ENCODE measurements at places on chromosomes 3 and 15.

- no peak for DNase-seq
Observed at GRCh38 chr15:88623061-88623460, 1.9 kb downstream of the AEN start.

GRCh38 chr3:16050641-16051467, 123.6 kb upstream of the GALNT15 start:
- no peak for DNase-seq

DNA sequence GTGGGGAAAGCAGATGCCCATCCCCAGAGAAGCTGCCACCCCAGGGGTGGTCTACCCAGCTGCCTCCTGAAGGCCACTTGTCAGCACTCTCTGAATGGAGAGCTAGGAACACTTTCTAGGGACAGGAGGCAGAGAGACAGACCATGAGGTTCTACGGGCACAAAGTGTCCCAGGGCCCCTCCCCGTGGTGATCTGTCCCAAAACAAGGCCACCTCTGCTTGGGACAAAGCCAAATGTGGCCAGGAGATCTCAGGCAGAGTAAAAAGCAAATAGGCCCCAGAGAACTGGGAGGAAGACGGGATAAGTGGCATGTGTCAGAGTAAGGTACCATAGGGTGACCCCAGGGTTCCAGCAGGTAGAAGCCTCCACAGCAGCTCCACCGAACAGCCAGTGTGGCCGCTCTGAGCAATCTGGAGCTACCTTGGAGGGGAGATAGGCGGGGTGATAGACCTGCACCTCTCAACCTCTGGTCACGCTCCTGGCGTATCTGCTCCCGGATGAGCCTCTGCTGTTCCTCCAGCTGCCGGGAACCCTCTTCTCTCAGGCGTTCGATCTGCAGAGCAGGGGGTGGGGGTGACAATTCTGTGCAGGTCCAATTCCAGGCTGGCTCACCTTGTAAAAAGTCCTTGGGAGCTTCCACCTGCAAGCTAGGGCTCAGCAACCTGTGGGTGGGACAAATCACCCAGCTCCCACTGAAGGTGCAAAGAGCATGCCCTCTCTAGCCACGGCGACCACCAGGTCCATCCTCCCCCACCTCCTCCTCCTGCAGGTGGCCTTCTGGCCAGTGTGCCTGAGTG, 6.2 kb downstream of the C15orf62 start:
- DNase-seq, result no peak

DNA sequence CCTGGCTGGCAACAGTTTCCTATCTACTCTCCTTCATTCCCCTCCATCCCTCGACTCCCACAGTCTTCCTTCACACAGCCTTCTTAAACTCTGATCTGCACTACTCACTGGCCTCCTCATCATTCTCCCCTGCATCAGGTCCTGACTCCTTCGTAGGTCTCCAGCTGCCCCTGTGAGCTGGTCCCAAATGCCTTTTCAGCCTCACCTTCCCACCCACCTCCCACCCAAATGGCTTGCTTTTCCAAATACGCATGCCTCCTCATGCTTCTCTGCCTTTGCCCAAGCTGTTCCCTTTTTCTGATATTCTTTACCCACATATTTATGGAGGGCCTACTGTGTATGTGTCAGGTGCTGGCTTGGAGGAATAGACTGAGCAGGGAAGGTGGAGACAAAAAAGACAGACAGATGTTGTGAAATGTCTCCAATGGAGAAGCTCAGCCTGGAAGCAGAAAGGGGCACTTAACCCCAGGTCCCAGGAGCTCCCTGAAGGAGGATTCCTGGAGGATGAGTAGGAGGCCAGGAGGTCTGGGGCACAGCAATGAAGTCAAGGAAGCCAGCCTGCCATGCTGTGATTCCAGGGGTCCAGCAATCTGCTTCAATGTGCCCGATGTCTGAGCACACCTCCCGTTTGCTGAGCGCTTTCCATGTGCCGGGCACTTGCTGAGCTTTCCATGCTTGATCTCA, 252.2 kb downstream of the SHQ1 start:
- DNase-seq, result no peak

DNA sequence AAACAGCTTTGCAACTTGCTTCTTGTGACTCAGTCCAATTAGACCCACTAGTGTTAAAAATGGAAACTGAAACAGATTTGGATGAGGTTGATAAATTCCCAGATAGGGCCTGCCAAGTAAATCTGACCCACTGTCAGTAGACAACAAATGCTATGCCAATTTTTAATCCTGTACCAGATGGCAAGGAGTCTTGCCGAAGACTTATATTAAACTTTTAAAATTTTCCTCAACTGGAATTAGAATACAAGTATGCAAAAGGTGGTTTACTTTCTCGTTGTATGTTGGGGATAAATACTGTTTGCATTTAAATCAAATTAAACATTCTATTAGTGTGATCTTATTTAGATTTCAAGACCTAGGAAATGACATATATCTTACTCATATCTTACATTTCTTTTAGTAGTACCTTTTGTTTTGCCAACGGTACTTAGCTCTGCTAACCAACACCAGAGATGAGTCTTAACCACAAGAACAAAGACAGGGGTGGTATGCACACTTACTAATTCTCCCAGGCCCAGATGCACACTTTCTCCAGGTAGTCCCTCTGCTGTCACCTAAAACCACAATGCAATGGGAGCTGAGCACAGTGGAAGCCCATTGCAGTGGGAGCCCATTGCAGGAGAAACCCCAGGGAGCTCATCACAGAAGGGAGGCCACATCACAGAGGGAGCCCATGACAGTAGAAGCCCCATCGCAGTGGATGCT, 77.8 kb downstream of the WWTR1 start:
- DNase-seq, result no peak

GRCh38 chr3:60307562-60308199, 943.6 kb downstream of the FHIT start:
- peak; percentile 77 for DNase-seq

- no peak for DNase-seq
Observed at GRCh38 chr3:154728285-154728684, 298.3 kb upstream of the GPR149 start.

DNA sequence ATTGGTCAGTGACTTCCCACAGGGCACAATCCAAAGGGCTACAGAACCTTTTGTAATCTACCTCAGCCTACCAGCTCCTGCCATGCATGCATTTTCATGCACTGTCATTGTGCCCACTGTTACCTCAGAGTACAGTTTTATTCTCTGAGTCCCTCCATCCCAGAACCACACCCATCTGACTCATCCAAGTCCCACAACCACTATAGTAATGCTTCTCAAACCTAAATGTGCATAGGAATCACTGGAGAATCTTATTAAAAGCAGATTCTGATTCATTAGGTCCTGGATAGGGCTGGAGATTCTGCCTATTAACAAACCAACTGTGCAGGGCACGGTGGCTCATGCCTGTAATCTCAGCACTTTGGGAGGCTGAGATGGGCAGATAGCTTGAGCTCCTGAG, 3.7 kb upstream of the B3GALNT1 start:
- DNase-seq, result no peak

GRCh38 chr15:36643551-36643950, 64.1 kb downstream of the CDIN1 start:
- DNase-seq, result peak; percentile 29

- no peak for DNase-seq
Observed at GRCh38 chr3:185021256-185021655, 131.6 kb downstream of the C3orf70 start.

DNA sequence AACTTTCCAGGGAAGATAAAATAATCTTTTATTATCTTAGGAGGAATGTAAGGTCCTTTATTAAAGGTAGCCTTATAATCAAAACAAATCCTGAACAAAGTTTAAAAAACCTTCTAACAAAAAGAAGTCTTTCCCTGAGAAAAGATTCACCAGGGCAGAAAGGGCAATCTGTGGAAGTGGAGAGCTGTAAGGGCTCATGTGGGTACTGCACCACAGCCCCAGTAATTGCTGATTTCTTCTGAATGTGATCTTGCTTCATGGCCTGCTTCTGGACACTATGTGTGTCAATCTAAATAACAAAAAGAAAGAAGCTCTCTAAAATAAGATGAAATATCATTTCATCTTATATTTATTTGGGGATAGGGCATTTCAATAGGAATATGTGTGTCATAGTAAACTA, 1501.6 kb downstream of the OTOL1 start:
- DNase-seq, result no peak

DNA sequence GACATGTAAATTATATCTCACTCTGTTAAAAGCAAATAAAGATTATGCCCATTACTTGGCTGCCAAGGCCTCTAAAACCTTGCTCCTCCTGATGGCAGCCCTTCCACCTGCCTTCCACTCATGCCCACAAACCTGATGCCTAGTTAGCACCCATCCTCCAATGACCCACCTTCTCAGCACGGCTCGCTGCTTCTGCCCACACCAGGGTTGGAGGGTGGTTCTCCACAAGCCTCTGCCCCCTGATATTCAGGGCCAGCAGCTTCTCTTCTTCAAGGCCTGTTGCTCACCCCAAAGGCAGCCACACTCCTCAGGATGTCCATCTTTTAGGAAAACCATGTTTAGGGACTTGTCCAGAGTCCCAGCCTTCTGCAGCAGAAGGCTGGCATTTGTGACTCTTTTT, 263.4 kb upstream of the TLE3 start:
- DNase-seq, result no peak

DNA sequence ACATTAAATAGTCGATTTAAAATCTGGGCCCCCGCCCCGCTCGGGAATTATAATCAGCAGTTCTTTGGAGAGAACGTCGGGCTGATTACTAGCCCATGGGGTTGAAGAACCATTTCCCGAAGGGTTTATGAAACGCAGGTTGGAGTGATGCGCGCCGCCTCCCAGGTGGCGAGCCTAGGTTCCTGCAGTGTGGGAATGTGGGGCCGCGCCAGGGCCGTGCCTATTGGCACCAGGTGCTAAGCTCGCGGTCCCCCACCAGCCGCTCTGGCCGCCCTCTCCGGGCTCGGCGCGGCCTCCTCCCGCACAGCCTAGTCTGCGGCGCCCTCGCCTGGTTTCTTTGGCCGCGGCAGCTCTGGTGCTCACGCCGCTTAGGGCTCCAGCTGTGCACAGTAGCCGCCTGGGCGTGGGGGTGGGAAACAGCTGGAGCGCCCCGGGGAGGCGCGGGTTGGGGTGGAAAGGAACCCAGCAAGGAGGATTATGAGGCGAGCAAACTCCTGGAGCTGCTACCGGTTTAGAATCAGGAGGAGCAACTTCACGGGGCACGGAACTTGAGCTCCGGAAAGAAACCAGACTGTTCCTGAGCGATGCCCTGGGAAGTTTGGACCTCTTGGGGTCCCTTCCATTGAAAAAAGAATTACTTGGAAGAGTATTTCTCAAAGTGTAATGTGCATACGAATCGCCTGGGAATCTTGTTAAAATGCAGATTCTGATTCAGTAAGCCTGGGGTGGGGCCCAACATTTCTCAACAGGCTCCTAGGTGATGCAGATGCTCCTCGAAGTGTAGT, 5.6 kb upstream of the MECOM start:
- DNase-seq, result peak; percentile 69

GRCh38 chr3:5035113-5035512, 55.9 kb downstream of the BHLHE40 start:
- DNase-seq, result no peak

- DNase-seq, result no peak
Observed at GRCh38 chr3:72229952-72230351, 445.0 kb upstream of the PROK2 start.

GRCh38 chr15:67884514-67885174, 44.8 kb upstream of the RNU6-1 start:
- peak; percentile 61 for DNase-seq

DNA sequence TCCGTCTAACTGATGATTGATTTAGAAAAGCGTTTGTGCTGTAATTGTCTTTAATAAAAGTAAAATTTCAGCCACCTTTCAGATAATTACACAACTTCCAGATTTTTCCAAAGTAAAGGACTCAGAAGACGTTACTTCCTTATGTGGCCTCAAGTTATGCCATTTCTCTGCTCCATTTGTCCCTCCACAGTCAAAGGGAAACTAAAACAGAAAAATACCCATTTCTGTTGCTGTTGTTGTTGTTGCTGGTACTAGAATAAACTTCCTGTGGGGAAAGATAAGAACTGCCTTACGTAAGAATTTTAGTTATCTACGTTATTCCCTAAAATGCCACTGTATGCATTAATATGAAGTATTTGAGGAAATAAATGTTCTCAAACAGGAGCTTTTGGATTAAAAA, 153.9 kb downstream of the P3H2 start:
- no peak for DNase-seq

- no peak for DNase-seq
Observed at GRCh38 chr3:67419218-67419529, 235.2 kb downstream of the SUCLG2 start.

Data from NCI-H146 (cell line).